ENCODE measurements at places on chromosomes 12 and 14.

DNA sequence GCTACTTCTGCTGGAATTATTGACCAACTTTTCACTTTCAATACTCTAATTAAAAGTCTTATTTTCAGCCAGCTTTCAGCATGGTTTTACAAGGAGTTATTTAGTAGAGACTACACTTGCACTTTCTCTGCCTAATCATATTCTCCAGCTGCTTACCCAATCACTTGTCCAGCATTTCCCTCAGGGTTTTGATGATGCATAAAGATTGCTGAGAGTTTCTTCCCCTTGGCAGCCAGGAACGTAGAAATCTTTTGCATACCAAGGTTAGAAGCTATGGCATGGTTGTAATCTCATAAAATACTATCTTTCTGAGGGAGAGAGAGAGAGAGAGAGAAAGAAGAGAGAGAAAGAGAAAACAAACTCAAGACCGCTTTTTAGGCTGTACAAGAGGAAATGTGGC, 10.8 kb downstream of the OR4Q3 start:
- no peak for DNase-seq

DNA sequence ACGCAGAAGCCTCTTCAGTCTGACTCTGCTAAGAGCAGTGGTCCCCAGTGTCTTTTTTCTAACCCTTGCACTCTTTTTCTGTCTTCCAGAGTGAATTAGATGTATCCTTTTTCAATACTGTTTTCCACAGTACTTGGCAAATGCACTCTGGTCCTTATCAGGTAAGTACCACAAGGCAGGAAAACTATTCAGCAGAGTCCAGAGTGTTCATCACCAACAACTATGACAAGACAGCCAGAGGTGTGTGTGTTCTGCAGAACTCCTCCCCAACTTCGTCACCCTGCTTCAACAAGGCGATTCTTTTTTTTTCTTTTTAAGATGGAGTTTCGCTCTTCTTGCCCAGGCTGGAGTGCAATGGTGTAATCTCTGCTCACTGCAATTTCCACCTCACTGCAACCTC, 54.3 kb upstream of the STRN3 start:
- no peak for DNase-seq

- DNase-seq = no peak
Measured at GRCh38 chr12:121295116-121295745, 1.3 kb downstream of the CAMKK2 start.

GRCh38 chr12:128968668-128969067, 115.4 kb downstream of the GLT1D1 start:
- DNase-seq = no peak

DNA sequence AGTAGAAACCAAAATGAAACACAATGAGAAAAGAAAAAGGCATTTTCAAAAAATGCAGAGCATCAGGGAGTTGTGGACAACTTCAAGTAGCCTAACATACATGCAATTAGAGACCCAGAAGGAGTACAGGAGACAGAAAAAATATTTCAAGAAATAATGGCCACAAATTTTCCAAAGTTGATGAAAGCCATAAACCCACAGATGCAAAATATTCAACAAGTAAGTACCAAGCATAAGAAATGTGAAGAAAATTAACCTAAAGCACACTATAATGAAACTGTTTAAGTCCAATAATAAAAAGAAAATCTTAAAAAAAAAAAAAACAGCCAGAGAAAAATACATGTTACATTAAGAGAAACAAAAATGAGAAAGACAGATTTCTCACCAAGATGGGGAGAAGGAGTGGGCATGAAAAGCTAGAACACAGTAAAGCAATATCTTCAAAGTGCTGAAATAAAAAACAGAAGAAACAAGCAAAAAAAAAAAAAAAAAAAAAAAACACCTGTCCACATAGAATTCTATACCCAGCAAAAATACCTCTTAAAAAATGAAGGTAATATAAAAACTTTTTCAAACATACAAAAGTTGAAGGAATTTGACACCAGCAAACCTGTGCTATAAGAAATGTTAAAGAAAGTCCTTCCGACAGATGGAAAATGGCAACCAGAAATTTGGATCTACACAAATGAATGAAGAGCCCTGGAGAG, 77.1 kb downstream of the PRKAB1 start:
- no peak for DNase-seq

DNA sequence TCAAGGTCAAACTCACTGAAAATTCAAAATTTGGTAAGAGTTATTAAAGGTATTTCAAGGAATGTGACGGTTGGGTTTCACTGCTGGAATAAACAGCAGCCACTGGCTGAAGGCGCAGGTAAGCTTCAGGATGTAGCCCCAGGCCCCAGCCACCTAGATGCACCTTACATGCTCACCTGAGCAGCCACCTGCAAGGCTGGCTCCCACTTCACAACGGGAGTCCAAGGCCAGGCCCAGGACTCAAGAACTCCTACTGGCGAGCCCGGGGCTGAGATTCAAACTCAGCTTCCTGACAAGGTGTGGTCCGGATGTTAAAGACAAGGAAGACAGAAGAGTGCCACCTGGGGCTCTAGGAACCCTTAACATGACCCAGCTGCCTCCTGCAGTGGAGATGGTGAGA, 78.4 kb downstream of the ITPK1 start:
- no peak for DNase-seq

GRCh38 chr14:24379907-24380730, 12.1 kb downstream of the NFATC4 start:
- DNase-seq = no peak

- DNase-seq = no peak
Measured at GRCh38 chr12:124868252-124869058, 4.8 kb upstream of the SCARB1 start.

GRCh38 chr12:7948589-7949260, 12.7 kb upstream of the SLC2A3 start:
- no peak for DNase-seq

All from CD4-positive, alpha-beta T cell treated with Interleukin-4 for 1 hour (primary cell).